Uterus (tissue), 4 donors: ENCODE measurements at places on chromosomes 2 and 18. TPM values are rescaled to one million over a fixed set of nuclear protein-coding genes. Genes with fewer than 3 reads are reported as not detected.

GRCh38 chr2:128736046-128736688 lies 417.5 kb upstream of the HS6ST1 start:
- no peak for DNase-seq

GRCh38 chr18:10791169-10791831 lies 265.5 kb downstream of the NAPG start:
- no peak for DNase-seq

GRCh38 chr2:36172824-36173223 lies 182.8 kb upstream of the CRIM1 start:
- DNase-seq = no peak

GRCh38 chr18:79939096-79939495 lies 12.4 kb downstream of the SLC66A2 start:
- DNase-seq = no peak

Gene TEKT4
- total RNA-seq = not detected

Gene IGFBP2
- total RNA-seq = 78.2 TPM

Gene DNAJC5G
- total RNA-seq = not detected

Gene SNORC
- not detected for total RNA-seq
